ENCODE measurements at places on chromosomes 7 and 10.

DNA sequence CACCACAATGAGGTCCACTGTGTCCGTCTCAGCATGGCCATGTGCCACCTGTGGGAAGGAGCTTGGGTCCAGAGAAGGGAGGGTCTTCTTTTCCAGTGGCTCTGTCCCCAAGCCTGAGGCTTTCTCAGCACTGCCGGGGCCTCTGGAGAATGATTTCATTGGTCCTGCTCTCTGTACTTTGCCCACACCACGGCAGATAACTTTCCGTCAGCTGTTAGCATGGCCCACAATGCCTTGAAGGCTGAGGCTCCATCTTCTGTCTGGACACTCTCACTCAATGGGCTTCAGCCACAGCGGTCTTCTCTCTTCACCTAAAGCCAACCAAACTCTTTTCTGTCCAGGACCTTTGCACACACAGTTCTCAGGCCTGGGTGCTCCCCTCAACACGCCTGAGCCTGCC lies 192.5 kb downstream of the CXCL12 start:
- DNase-seq: no peak

- no peak for DNase-seq
Observed at GRCh38 chr10:51144161-51144781, 70.0 kb downstream of the PRKG1 start.

GRCh38 chr7:84042110-84042539 lies 152.5 kb downstream of the SEMA3A start:
- no peak for DNase-seq

GRCh38 chr7:41996381-41997035 lies 240.5 kb downstream of the GLI3 start:
- DNase-seq: no peak

GRCh38 chr10:75994357-75995040 lies 563.1 kb downstream of the LRMDA start:
- no peak for DNase-seq

DNA sequence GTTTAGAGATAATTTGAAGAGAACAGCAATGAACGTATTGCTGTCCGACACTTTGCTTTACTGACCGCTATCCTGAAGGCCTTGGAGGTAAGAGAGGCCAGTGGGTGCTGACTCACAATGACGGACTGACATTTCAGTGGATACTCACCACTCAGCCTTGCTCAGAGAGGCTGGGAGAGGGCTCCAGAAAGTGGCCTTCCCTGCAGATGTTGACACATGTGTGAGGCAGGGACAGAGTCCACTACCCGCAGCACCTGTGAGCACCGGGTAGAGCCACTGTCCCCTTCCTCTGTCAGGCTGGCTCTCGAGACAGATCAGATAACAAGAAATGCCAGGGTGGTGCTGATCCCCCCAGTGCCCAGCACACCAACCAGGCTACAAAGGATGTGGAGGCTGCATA lies 75.0 kb downstream of the GPR26 start:
- no peak for DNase-seq

- DNase-seq: no peak
Observed at GRCh38 chr7:22123139-22123538, 177.4 kb upstream of the CDCA7L start.

- no peak for DNase-seq
Observed at GRCh38 chr7:118184565-118184940, 589 bp downstream of the LSM8 start.

GRCh38 chr10:3467052-3467951 lies 294.7 kb upstream of the PITRM1 start:
- no peak for DNase-seq

DNA sequence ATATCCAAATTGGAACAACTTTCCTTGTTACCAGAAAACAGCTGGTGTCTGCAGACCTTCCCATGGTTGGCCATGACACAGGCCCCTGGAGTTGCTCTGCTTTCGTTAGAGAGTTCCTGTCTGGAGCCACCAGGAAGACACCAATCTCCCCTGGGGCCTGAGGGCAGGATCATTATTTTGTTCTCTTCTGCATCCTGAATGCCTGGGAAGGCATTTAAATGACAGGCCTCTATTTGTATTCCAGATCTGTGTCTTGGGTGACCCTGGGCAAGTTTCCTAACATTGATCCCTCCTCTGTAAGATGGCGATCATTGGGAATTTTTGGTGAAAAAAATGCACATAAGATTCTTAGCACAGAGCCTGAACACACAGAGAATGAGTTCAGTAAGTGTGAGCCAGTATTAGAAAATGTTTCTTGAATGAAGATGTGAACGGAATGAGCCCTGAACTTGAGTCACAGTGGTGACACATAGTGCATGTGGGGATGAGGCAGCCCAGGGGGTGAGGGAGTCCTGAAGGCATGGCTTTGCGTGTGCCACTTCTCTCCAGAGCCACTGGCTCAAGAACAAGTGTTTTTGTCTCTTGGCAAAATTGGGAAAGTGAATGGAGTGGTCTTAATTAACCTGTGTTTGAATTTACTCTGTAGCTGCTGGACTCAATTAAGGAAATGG lies 28.4 kb downstream of the BMPER start:
- DNase-seq: no peak

DNA sequence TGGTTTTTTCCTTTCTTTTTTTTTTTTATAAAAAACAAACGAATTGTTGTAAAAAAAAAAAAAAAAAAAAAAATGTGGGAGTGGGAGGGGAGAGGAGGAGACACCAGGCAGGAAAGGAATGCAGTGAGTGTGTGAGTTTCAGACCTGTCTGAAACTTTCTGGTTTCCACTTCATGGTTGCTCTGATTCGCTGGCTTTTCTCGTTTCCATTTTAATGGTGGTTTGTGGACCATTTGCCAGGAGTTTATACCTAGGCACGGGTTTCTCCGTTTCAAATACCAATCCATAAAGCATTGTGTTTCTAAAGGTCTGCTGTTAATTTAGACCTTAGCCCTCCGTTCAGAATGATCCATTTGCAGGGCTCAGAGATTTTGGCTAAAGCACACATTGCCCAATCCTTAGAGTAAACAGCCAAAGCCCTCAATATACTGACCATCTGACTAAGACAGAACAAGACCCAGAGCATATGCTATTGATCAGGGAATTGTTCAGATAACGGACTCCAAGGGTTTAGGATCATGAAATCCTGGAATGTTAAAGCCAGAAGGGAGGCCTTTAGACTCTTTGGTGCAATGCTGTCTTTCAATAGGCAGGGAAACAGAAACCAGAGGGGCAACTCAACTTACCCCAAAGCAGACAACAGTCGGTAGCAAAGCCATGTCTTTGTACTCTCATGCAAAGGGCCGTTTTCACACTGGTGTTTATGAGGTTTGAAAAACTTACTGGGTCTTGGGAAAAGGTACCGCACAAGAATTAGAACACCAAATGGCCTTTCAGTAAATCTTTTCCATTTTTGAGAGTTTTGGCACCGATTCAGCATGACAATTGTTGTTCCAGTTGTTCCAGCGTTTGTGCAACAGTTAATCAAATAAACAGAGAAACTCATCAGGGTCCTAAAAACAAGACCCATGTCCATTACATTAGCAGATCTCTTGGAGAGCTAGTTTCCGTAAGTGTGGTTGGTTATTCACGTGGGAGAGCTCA lies 94.3 kb upstream of the AGBL3 start:
- DNase-seq: no peak

DNA sequence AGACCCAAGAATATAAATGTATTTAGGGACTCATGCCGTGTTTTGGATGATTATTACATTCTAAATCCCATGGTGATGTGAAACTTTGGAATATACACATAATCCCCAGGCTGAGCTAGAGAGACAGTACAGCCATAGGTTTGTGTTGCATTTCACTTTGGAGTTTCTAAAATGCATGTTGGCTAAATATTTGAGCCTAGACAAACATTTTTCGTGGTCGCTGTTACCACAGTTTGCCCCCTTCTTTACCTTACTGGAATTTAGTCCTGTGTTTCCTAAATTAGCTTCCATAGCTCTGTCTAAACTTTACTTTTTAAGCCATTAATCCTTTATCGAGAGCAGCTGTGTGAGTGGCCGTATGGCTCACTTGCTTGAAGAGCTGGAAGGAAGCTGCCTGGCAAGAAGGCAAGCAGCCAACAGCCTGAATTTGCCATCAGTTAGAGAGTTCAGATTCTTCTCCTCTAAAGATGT lies 192.0 kb downstream of the BICC1 start:
- no peak for DNase-seq

DNA sequence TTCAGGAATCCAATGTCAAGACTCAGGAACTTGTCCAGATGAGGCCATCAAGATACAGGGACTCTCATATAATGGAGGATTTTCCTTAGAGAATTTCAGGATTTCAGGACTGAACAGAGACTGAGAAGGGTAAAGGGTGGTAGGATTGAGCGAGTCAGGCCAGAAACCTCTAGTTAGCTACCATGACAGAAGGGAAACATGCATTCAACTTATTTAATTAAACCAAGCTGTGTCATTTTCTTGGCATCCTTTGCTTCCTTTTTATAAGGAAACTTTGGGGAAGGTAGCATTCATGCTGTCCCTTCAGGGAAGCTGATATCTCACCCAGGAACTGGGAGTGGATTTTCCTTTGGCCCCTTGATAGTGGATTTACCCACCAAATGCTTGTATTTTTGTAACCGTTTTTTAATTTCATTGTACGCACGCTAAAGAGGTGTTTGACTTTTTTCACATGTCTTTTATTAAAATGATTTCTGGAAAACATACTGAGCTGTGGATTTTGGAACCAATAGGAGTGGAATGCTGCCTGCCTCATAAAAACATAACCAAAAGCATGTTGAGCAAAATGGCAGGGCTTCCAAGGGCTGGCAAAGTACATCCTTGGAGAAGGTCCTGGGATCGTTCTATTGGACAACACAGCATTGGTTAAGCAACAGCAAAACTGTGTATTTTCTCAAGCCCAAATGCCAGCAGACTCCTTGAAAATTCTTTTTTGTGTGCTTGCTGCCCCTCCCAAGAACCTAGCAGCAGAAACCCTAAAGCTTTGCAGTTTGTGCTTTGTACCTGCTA lies 104.5 kb downstream of the CXCL12 start:
- DNase-seq: no peak

DNA sequence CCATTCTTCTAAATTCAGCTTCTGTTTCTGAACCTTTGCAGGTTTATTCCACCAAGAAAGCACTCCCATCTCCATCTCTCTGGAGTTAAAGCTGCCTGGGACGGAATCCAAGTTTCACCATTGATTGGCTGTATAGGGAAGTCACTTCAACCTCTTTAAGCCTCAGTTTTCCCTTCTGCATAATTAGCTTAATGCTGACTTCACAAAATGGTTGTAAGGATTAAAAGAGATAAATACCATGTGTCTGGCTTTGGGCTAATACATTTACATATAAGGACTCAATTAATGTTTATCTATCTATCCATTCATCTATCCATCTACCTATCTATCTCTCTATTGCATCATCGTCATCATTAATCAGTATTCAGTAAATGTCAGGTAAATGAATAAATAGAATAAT lies 629.6 kb upstream of the MGMT start:
- DNase-seq: no peak

DNA sequence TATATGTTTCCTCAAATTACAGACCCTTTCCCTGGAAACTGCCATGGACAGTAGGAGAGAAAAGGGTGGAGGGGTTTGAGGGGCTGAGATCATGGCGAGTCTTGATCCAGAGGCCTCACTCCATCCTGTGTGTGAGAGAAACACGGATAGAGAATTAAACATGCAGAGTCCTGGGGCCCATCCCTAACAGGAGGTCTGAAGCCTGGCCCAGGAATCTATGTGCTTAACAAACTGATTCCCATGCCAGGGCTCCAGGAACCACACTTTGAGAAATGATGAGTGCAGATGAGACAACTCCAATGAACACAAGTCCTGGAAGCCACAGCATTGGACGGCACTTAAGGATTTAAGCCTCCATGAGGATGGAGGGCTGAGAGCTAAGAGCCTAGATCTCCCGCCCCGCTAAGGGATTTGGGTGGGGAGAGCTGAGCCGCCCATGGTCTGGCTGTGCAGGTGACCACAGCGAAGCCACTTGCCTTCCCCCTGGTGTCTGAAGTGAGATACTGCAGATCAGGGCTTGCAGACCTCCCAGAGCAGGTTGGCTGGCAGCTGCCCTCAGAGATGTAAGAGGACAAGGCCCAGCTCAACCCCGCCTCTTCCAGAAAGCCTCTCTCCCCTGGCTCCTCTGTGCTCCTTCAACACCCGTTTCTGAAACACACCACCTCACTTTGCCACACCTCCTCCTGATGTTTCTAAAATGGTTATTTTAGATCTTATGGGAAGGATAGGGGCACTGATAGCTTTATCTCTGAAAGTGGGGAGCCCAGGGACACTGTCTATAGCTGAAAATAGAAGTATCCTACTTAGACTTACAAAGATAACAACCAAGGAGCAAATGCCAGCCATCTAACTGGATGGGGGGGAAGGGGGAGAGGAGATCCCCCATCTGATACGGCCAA lies 24.8 kb upstream of the EIF5AL1 start:
- no peak for DNase-seq

GRCh38 chr10:22333167-22333974 lies 11.9 kb upstream of the SPAG6 start:
- no peak for DNase-seq

GRCh38 chr10:115844591-115844990 lies 428.4 kb downstream of the GFRA1 start:
- no peak for DNase-seq

DNA sequence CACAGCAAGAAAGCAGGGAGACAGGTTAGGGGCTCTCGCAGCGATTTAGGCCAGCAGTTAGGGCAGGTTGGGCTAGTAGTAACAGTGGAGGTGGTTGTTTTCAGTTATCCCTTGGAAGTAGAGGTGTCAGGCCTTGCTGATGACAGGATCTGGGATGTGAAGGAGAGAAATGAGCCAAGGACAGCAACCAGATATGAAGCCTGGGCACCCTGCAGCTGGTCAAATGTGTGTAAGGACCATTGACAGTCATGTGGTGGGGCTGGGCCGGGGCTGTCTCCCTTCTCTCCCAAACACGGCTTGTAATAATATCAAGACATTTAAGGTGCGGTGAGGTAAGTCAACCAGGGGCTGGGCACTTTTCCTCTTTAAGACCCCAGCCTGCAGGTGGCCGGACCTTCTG lies 112.5 kb upstream of the IGFBP3 start:
- DNase-seq: no peak

- no peak for DNase-seq
Observed at GRCh38 chr10:69866688-69867461, 65.2 kb downstream of the COL13A1 start.

GRCh38 chr7:22667562-22668239 lies 59.3 kb upstream of the IL6 start:
- DNase-seq: no peak

DNA sequence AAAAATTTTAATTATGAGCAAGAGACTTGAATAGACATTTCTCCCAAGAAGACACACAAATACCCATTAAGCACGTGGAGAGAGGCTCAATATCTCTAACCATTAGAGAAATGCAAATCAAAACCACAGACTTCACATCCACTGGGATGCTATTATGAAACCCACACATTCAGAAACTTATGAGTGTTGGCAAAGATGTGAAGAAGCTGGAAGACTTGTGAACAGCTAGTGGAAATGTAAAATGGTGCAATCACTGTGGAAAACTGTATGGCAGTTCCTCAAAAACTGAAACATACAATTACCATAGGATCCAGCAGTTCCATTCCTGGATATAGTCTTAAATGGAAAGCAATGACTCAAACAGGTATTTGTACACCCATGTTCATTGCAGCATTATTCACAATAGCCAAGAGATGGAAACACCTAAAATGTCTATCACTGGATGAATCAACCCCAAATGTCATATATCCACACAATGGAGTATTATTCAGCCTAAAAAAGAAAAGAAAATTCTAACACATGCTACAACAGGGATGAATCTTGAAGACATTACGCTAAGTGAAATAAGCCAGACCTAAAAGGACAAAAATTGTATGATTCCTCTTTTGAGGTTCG lies 53.5 kb upstream of the FRMD4A start:
- DNase-seq: no peak
